ENCODE measurements at places on chromosomes 6 and 20.

- DNase-seq = no peak
These were observed 13.1 kb upstream of the CDK19 start for GRCh38 chr6:110828396-110828795.

- DNase-seq = no peak
These were observed 127.4 kb downstream of the DST start for GRCh38 chr6:56515081-56515905.

- no peak for DNase-seq
These were observed 174.3 kb downstream of the SCP2D1 start for GRCh38 chr20:18987781-18988360.

- no peak for DNase-seq
These were observed 23.7 kb upstream of the TMEM14A start for GRCh38 chr6:52647199-52647598.

DNA sequence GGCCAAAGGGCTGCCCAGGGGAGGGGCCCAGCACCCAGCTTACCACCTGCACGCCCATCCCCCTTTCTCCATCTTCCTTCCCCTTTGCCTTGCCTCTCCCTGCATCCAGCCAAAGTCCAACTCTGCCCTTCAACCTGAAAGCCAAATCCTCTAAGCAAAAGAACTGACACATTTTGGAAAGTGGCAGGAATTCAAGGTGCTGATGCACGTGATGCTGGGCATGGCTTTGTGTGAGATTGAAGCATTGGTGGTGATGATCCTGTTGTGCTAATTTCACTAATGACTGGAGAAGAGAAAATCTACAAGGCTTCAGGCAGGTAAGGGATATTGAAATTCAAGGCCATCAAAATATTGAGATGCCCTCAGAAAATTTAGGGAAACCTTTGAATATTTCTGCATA is 23.3 kb downstream of the SYNDIG1 start:
- DNase-seq = no peak
